Posterior cingulate gyrus (tissue), 11 donors: ENCODE measurements at places on chromosomes 4 and X.

- DNase-seq: no peak
Observed at GRCh38 chrX:11305641-11306040, 12.4 kb downstream of the AMELX start.

GRCh38 chrX:43633757-43634156 is 22.3 kb upstream of the MAOA start:
- DNase-seq: no peak

- no peak for DNase-seq
Observed at GRCh38 chrX:134459683-134460004, 321 bp upstream of the HPRT1 start.

DNA sequence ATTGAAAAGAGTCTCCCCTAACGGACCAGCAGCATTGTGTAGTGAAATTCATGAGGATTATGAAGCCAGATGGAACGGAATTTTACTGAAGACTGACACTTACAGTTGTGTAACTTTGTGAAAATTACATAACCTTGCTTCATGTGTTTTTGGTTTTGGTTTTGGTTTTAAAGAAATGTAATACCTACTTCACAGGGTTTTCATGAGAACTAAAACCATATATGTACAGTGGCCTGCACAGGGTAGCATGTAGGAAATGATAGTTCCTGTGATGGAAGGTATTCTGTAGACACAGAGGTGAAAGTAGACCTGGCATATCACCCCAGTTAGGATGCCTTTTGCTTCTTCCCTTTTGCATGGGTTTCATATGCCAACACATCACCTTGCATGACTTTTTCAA is 247.0 kb downstream of the BANK1 start:
- no peak for DNase-seq

DNA sequence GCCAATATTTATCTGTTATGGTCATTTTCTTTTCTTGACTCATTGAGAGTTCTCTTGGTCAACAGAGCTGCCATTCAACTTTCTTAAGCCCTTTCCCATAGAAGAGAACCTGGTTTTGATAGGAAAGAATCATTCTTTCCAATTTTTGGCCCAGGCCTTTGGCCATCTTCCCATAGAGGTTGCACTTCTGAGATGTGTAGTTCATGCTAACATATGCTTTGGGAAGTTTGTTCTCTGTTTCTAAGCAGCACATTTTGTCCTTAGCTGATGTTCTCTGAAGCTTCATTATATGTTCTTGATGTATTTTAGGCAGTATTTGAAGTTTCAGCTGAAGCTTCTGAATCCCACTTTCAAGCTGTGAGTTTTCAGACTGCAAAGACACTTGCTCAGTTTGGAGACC is 161.1 kb downstream of the VEGFC start:
- no peak for DNase-seq

DNA sequence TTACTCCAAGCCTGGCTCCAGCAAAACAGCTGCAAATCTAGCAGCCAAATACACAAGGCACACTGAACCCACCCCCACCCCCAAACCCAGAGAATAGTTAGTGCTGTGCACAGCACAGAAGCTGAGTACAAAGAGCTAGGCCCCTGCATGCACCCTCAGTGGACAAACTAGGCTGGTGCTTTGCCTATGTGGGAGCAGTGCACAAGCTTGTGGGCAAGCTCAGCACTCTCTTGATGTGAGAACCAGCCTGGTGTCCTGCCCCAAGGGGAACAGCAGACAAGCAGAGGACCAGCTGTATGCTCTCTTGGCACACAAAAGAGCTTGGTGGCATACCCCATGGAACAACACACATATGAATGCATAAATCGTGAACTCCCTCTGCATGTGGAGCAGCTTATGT is 81.7 kb downstream of the FAAH2 start:
- DNase-seq: no peak
